ENCODE measurements at places on chromosomes 7 and 10.

DNA sequence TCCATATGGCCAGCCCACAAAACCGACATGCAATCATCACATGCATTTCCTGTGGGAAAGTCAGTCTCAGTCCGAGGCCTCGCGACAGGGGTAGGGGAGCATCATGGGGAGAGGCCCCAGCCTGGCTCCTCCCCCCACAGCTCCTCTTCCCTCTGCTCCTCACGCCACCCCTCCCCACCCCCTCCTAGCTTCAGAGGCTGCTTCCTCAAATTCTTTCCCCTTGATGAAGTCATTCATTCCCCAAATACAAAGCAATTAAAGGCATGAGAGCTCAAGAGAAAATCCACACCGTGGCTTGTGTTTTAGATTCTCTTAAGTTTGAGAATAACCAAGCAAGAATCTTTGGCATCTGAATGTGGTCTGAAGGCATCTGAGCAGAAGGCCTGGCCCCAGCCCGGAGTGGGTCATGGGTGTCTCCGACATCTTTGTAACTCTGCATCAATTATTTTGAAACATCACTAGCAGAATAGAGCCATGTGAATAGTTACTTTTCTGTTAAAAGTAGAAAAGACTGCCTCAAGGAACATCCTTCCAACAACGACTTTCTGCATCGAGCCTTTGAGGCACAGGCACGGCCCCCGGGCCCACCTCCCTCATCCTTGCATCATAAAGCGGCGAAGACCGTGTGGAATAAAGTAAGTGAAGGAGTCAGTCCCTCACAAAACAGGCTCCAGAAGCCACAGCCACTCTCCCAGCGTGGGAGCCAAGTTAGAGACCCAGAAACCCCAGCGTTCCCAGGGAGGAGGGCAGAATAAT is 90.9 kb downstream of the DIP2C start:
- DNase-seq = no peak

DNA sequence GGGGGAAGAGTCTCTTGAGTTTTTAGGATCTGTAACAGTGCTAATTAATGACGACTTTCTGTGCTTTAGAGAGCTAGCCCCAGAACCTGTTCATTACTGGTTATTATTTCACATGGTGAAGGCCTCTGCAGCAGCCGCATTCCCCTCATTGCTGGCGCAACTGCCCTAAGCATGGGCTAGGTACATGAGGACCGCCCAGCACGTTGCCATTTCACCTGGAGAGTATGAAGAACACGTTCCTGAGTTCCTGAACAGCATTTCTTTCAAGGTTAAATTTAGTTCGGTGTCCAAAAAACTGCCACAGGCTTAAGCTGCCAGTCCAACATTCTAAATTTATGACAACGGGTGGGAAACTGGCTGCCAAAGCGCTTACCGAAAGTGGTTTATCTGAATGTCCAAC is 177.0 kb downstream of the DNAH11 start:
- no peak for DNase-seq

DNA sequence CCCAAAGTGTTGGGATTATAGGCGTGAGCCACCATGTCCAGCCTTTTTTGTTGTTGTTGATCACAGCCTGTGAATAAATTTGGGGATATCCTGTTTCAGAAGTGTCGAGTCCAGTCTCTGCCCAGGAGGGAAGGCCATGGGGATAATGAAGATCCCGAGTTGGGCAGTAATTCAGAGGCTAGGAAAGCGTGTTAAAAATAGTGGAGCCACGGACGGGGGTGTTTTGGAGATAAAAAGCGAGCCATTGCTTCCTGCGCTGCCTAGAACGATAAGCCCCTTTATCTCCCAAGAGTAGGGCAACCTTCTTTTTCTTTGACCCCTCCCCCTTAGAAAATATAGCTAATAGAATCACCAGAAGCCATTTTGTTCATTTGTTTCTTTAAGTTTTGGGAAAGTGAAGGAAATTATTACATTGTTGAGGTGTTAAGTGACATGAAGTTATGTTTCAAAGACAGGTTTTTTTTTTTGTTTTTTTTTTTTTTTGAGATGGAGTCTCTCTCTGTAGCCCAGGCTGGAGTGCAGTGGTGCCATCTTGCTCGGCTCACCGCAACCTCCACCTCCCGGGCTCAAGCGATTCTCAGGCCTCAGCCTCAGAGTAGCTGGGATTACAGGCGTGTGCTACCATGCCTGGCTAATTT is 43.3 kb downstream of the IL15RA start:
- no peak for DNase-seq

- DNase-seq = no peak
These were observed 45.4 kb downstream of the VIM start for GRCh38 chr10:17273403-17273802.

DNA sequence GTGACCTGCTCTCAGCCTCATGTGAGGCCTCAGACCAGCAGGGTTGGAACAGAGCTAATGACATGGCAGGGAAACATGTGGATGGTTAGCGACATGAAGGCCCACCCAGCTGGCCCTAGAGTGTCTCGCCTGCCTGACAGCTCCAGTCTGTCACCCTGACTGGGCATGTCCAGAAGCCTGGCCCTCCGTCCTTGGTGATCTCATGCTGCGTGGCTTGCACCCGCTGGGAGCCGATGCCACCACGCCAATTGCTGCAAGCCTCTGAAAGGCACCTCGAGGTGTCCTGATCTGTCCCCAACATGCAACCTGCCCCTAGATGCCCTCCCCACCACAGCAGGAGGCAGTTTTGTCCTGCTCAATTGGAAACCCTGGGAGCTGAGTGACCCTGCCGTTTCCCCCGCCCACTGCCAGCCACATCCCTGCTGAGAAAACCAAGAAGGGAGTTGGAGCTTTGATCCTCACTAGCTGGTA is 27.8 kb upstream of the RET start:
- no peak for DNase-seq

DNA sequence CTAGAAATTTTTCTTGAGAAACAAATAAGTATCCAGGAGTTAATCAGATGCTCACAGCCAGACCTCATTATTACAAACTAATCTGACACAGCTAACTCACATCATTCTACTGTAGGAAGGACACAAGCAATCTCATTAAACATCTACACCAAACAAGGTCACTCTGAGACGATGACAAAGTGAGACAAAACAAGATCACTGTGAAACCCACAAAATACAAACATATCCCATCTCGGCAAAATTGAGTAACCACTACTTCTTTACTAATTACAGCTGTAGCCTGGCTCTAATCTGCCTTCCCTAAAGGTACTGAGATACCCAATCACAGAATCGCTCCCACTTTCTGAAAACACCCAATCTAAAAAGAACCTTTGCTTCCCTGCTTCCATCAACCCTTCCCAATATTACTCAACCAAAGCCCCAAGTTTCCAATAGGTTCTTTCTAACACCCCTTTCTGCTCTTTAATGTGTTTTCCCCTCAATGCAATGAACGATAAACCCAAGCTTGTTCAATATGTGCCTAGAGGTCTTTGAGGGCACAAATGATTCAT is 26.9 kb downstream of the CCDC6 start:
- no peak for DNase-seq

DNA sequence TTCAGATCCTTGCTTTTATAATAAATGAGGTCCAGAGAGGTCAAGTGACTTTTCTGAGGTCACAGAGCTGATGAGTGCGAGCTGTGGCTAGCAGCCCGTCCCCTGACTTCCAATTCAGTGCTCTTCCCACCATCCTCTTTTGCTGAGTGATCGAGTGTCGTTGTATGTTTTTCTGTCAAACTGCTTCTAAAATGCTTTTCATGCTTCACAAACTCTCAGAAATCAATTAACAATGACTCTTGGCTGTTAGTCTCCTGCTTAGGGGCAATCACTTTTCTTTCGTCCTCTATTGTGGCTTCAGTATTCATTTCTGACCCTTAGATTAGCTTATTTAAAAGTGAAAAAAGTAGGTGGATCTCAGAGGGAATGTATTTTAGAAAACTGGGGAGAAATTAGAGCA is 423.7 kb downstream of the DPP6 start:
- DNase-seq = no peak

DNA sequence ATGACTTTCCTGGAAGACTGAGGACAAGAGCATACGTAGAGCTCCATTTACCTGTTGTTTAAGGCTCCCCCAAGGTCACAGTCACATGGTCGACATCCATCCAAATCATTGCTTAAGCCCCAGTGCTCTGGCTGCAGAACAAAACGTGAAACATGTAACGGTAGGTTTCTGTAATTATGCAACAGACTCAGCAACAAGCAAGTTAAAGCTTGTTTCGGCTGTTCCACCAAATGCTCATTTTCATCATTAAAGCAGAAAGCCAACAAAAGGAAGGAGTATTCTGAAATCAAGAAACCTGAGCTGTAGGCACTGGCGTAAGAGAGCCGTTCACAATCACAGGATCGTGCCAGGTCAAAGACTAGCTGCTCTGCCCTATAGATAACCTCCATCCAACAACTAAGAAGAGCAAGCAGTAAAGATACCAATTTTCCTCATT is 30.0 kb downstream of the LAMB1 start:
- DNase-seq = no peak

GRCh38 chr10:112553315-112553714 is 106.3 kb downstream of the VTI1A start:
- DNase-seq = no peak

DNA sequence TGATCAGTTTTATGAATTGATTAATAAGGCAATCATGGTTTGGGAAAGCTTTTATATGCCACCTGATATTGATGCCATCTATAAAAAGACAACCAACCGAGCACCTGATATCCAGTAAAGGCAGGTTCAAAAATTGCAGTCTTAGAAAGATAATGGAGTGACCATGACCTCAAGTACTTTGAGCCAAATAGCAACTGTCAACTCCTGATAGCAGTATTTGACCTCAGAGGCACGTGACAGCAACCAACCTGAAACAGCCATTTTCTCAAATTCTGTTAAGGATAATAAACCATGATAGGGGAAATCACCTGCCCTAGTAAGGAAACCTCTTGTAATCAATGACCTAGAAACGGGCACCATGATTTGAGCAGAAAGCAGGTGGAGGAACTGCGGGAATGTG is 77.1 kb upstream of the NFE2L3 start:
- DNase-seq = no peak

- no peak for DNase-seq
These were observed 482 bp upstream of the CLDN12 start for GRCh38 chr7:90402785-90403173.

GRCh38 chr10:13969118-13969791 is 361.5 kb downstream of the FRMD4A start:
- DNase-seq = no peak

DNA sequence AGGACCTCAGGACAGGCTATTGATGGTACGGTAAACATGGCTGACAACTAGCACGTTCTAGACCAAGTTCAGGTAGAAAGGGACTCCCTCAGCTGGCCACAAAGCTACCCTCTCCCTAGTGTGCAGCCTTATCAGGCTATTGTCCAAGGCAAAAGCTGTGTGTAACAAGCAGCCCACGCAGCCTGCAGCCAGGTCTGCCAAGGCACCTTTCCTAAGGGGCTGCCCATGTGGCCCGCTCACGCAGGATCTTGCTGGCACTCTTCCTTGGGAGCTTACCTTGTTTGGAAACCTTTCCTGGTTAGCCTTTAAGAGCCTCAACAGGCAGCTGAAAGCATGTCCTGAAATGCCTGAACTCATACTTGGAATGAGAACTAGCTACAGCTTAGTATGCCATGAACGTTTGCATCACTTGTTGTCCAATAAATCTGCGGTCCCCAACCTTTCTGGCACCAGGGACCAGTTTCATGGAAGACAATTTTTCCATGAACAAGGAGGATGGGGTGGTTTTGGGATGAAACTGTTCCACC is 51.7 kb downstream of the SYPL1 start:
- no peak for DNase-seq

DNA sequence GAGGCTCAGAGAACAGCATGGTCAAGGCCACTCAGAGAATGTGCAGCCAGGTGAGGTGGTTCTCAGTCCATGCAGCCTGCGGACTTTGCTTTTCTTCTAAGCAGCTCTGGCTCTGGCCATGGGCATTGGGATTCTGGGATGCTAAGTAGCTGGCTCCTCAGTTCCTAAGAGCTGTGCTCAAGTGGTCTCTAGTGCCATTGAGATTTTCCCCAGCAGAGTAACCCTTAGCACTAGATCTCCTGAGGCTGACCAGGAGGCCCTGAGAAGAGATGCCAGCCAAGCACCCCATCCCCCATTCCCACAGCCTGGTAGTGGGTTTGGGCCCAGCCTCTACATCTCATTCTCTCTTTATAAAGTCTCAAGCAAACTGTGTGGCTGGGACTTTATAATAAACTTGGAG is 77.1 kb downstream of the KCNMA1 start:
- no peak for DNase-seq

- no peak for DNase-seq
These were observed 34.2 kb upstream of the CREB3L2 start for GRCh38 chr7:138036135-138036534.

DNA sequence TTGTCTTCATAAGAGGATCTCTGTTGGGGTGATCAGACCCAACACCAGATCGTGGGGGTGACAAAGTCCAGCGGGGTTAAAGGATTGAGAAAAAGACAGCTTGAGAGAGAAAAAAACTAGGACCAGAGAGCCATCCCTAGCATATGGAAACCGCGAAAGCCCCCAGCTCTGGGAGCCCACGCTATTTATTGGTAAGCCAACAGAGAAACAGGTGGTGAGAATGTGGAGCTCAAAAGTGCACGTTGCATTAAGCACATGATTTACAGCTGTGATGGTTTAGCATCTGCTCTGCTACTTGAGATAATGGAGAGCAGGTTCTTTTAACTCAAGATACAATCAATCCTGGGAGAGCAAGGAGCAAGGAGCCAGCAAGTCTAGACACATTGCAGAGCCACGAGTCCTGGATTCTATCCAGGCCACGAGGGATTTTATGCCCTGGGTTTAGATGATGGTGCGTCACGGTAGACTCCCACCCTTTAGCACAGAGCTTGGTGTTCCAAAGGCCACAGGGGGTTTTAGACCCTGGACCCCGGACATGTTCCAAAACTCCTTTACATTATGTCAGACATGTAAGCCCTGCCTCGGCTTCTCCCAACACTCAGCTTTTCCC is 755.2 kb upstream of the SORCS1 start:
- DNase-seq = no peak

DNA sequence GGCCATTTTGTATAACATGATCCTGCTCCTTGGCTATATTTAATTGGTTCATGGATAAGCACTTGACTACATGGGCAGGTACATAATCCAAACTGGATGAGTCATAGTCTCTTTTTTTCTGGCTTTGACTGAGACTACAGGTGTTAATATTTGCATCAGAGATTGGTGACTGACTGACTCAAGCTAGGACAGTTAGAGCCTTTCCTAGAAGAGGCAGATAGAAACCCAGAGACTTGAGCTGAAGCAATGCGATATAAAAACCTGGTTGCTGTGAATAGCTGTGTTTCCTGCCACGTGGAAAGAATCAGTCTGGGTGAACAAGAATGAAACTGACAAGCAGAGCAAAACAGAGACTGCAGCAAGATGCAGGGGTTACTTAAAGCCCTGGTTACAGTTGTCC is 81.0 kb downstream of the SAMD9 start:
- DNase-seq = no peak
